ENCODE measurements at places on chromosomes 7 and 10.

GRCh38 chr7:17696422-17696821, 243.9 kb downstream of the SNX13 start:
- peak; percentile 74 for DNase-seq

DNA sequence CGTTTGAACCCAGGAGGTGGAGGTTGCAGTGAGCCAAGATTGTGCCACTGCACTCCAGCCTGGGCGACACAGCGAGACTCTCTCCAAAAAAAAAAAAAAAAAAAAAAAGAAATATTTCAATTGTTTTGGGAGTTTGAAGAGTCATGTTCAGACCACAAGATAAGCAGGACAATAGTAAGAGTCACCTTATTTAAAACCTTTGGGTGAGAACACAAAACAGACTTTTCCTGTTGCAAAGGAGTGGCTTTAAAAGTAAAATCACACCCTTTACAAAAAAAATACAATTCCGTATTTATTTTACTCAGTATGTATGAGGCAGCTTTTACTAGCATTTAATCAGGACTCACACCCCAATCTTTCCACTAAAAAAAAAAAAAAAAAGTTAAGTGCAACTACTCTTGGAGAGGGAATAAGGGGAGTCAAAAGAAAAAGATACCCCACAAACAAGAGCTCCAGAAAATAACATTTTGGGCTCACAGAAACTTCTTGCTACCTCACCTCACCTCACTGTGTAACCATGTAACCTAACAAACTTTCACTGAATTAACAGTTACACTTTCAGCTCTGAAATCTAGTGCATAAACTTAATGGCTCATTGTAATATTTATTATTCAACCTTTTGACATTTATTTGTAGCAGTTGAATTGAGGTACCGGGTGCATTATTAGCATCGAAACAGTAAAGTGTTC, 11.2 kb downstream of the SKIDA1 start:
- DNase-seq: peak; percentile 51

- no peak for DNase-seq
Observed at GRCh38 chr10:61890430-61890829, 11.1 kb upstream of the ARID5B start.

GRCh38 chr10:127040756-127041155, 135.5 kb downstream of the DOCK1 start:
- no peak for DNase-seq

DNA sequence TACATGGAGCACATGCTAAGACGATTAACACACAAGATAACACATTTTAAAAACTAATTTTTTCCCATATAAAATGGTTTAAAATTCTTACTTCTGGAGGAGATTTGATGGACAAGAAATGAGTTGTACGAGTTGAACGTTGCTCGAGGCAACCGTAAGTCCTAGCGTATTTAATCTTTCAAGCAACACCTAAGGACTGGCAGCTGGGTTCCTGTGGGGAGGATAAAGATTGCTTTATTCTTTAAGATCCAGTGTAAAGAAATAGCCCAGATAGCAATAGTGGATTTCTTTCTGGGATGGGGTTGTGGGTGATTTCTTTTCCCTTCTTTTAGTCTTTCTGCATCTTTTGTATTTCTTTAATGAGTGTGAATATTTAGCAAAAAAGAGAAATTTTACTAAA, 9.8 kb downstream of the TBXAS1 start:
- DNase-seq: no peak

- no peak for DNase-seq
Observed at GRCh38 chr10:7933262-7933661, 115.0 kb downstream of the TAF3 start.

DNA sequence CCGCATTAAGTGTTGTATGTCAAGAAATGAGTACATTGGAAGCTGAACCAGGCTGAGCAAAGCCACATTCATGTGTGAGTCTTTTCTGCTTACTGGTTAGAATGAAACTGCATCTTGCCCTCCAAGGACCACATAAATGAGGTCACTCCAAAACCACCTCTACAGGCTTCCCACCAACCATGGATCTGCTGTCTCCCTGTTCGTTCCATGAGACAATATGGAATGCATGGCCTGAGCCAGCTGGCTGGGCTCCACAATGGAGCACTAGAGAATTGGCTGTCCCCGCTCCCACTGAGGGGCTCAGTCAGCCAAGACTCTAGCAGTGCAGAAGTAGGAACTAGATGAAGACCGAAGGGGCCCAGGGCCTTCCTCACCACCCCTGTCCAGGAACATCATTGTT, 120.8 kb downstream of the TNS3 start:
- DNase-seq: peak; percentile 64

DNA sequence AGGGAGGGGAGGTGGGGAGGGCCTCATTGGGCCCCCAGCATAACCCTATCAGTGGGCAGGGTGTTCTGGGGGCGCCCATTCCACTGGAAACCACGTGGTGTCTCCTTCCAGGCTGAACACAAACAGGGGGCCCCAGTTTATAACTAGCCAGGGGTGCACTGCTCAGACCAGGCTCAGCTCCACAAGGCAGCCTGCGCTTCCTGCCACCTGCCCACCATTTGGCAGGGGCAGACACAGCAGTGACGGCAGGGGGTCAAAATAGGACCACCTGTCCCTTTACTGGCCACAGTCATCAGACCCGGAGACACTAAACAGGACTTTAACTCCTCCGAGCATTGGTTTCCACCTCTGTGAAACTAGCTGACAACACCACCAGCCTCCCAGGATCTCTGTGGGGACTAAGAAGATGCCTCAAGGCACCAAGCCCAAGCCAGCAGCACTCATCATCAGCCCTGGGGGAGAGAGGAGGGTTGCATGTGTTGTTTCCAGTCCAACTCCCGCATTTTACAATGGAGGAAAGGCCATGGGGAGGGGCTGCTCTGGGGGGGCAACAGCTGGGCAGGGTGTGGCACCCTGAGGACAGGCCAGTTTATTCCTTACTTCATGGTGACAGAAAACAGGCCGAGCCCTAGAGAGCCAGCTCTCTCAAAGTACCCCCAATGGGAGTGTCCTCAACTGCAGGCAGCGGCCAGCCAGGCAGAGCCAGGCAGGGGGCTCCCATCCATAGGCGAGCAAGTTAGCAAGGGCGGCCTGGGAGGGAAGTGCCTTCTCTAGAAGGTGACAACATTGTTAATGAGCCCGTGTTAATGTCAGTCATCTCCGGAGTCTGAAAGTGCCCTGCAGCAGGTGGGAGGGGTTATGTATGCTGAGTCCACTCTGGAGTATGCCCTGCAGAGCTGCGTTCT, 127.6 kb downstream of the TNS3 start:
- DNase-seq: no peak

DNA sequence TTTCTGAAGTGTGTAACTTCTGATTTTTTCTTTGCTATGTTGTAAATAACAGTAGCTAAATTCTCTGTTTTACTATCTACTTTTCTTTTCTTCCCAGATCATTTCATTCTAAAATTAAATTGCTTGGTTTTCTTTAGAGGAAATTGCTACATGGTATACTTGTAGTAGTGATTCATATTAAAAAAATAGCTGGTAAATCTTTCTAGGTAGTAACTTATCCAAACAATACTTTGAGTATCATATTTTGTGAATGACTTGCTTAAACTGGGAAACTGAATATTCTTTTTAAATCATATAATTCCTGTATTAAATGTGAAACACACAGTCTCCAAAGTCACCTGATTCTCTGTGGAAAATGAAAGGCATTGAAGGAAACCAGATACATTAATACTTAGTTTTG, 85.5 kb downstream of the ZNRF2 start:
- no peak for DNase-seq
